ENCODE measurements at places on chromosomes 4 and X.

- DNase-seq: no peak
These were observed 2190.6 kb upstream of the TENM3 start for GRCh38 chr4:180052629-180053028.

DNA sequence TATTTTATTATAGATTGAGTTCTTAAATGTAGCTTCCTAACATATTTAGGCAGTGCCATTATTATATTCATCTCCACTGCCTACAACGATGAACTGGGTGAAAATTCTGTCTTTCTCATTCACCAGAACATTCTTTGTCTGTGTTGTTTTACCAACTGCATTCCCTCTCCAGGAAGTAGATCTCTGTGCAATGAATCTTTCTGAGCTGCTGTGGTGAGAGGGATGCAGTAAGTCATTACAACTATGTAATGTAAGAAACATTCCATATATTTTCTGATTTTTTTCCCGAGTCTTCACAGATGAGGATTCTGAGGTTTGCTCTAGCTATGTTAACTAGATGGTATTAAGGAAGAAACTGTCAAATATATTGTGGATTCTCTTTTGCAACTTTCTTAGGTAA lies 811.9 kb upstream of the PCDH7 start:
- no peak for DNase-seq

- no peak for DNase-seq
These were observed 94.6 kb upstream of the FTHL17 start for GRCh38 chrX:31166416-31166815.

DNA sequence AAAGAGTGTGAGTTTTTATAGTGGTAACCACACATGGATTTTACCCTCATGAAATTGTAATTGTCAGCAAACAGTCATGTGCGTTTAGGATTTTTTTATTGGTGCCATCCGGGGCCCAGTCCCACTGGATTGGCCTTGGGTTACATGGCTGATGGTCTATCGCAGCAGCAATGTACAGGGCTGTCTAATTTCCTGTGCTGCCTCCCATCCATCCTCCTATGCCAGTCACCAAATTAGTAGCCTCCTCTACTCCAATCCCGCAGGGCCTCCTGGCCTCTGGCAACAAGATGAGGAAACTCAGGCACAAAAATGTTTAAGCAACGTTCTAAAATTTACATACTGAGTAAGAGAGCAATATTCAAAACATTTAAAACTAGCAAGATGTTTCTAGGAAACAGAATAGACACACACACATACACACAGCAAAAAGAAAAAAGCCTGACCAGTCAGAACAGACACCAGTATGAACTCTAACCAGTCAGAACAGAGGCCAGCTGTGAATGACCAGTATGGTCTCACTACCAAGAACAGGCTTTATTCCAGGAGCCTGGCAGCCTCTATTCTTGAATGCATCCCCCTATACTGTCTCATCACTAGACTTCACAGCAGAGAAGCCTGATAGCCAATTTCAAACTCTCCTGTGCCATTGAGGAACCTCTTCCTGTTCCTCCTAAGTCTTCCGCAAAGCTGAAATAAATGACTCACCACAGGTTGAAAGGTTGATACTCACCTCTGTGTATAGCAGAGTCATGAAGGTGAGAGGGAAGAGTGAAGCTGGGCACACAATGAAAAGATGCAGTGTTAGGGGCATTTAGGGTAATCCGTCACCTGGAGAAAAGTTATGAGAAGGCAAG lies 42.6 kb downstream of the CHRNA9 start:
- DNase-seq: no peak

DNA sequence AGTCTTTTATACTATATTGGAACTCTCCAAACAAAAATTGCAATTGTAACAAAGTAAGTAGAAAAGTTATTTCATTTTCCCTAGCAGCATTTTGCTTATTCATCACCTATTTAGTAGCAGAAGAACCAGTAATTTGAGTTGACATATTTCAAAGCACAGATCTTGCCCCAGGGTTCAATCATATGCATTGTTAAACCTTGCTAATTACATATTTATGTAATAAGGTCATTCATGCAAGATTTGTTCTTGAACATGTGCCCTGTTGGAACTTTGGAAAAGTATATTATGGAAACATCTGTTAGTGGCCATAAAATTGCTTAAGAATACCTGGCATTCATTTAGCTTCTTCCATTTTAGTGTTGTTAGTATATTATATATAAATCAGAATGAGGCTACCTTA lies 191.7 kb downstream of the TLL1 start:
- DNase-seq: no peak

- no peak for DNase-seq
These were observed 471.8 kb downstream of the KCNIP4 start for GRCh38 chr4:21476757-21477156.
